ENCODE measurements at places on chromosomes 6 and 20.

DNA sequence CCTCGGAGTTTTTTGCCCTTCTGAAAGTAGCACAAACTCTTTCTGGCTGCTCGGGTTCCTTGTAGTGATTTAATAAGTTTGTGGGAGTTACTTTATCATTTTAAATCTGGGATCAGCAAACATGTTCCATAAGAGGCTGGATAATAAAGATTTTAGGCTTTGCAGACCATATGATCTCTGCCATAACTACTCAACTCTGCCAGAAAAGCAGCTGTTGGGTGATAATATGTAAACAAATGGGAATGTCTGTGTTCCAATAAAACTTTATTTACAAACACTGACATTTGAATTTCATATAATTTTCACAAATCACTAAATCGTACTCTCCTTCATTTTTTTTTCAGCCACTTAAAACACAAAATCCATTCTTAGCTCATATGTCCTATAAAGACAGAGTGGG lies 3.9 kb upstream of the STMND1 start:
- no peak for DNase-seq

- DNase-seq, result no peak
These were observed 33.3 kb downstream of the PTPRK start for GRCh38 chr6:128487055-128487454.

- DNase-seq, result no peak
These were observed 114.1 kb upstream of the HDDC2 start for GRCh38 chr6:125415913-125416312.

DNA sequence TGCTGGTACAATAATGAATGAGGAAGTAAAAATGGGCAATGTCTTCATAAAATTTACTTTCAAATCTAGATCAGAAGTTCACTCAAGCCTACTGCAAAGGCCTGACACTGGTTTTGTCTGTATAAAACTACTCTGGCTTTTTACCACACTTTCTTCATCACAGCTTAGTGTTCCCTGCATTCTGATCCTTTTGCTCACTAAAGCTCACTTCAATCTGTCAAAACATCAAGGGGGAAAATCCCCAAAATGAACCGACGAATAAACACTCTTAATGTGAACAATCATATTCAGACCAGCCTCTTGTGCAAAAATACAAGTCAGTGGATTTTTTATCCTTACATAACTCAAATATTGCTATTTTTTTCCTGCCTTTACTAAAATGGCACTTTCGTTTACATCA lies 98.5 kb downstream of the PRDM1 start:
- DNase-seq, result no peak

Measured in renal pelvis (tissue), 12 donors.